ENCODE measurements at places on chromosomes 6 and 20.

GRCh38 chr6:14881398-14881797, 364.5 kb upstream of the JARID2 start:
- DNase-seq, result no peak
- peaks cover 4% of the 10 kb centered on the region for H3K27me3 ChIP-seq
- H3K4me3 ChIP-seq, result no peak overlapping the region
- H3K27ac ChIP-seq, result peak overlapping the region; percentile 93

DNA sequence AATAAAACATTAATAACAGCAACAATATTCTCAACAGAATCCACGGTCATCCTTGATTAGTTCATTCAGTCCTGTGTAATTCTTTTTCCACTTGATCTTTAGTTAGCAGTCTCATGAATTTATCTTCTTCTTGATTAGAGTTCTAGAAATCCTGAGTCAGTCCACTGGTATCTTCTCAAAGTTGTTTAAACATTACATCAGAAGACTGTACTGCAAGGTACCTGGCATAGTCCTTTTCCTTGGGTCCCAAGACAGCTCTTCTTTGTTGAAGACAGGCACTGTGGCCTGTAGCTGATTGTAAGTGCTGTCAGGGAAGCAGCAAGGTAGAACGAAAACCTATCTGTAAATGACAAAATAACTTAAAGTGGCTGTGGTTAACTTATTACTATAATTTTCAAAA, 11.8 kb downstream of the MAP3K4 start:
- H3K36me3 ChIP-seq, result no peaks in the 10 kb centered on the region
- no peak overlapping the region for H3K4me3 ChIP-seq
- H3K27ac ChIP-seq, result no peak overlapping the region
- peaks cover 1% of the 10 kb centered on the region for H3K27me3 ChIP-seq
- no peak for DNase-seq

- no peaks in the 10 kb centered on the region for H3K36me3 ChIP-seq
- no peak for DNase-seq
- H3K27ac ChIP-seq, result no peak overlapping the region
- no peaks in the 10 kb centered on the region for H3K4me1 ChIP-seq
- no peak overlapping the region for H3K4me3 ChIP-seq
Measured at GRCh38 chr6:134757911-134758361, 192.0 kb downstream of the ALDH8A1 start.

DNA sequence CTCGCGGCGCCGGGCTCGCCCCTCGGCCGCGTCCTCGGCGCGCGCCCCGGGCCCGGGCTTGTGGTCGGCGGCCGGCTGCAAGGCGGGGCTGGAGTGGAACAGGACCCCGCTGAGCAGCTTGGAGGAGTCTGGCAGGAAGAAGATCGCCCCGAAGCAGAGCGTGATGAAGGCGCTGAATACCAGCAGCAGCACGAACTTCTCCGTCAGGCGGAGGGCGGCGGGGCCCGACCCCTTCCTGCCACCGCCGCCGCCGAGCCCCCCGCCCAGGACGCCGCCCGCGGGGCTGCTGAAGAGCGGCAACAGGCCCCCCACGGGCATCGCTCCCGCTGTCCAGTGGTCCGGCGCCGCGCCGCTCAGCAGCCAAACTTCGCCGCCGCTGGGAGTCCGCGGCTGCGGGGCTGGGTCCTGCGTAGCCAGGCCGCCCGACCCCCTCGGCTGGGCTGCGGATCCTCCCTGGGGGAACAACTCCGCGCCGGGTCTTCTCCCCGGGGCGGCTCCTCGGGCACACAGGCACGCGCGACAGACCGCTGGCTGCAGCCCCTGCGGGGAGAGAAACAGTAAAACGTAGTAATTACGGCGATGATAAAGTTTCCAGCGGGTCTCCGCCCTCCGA, 707 bp downstream of the MAN1A1 start:
- peaks cover 46% of the 10 kb centered on the region for H3K4me1 ChIP-seq
- DNase-seq, result peak; percentile 45
- peak overlapping the region; percentile 82 for H3K4me3 ChIP-seq
- H3K27ac ChIP-seq, result no peak overlapping the region
- peaks cover 9% of the 10 kb centered on the region for H3K36me3 ChIP-seq

- H3K4me1 ChIP-seq, result peaks cover 15% of the 10 kb centered on the region
- peak; percentile 5 for DNase-seq
- peak overlapping the region; percentile 77 for H3K27ac ChIP-seq
- no peaks in the 10 kb centered on the region for H3K36me3 ChIP-seq
- H3K4me3 ChIP-seq, result no peak overlapping the region
- H3K27me3 ChIP-seq, result peaks cover 1% of the 10 kb centered on the region
Measured at GRCh38 chr20:8144282-8145245, 12.5 kb downstream of the PLCB1 start.

DNA sequence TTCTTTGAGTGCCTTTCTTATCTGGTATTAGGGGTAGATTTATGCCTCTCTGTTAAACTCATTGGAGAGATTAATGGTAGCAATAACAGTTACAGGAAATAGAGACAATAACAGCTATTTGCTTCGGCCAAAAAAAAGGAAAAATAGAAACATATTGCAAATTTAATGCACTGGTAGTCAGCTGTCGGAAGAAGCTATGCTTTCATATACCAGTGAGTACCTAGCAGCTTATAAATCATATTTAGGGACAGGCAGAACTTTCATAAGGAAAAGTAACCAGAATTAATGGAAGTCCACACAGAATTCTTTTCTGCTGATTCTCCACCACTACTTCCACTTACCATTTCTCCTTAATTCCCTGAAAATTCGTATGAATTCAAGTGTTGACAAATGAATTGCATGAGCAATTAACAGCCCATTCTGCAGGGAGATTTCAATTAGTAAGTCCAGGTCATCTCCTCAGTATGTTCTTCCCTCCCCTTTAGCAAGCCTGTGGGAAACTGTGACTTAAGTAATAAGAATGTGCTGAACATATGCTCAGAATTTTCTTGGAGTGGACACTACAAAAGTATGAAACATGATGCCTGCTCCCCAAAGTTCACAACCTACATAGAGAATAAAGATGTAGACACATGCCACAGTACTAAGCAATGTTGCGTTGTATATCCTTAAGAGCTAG, 196.7 kb upstream of the KCNQ5 start:
- DNase-seq, result no peak
- H3K27me3 ChIP-seq, result peaks cover 2% of the 10 kb centered on the region
- H3K36me3 ChIP-seq, result no peaks in the 10 kb centered on the region

- H3K27ac ChIP-seq, result no peak overlapping the region
- H3K4me3 ChIP-seq, result no peak overlapping the region
- peaks cover 6% of the 10 kb centered on the region for H3K4me1 ChIP-seq
- H3K36me3 ChIP-seq, result no peaks in the 10 kb centered on the region
- no peak for DNase-seq
Measured at GRCh38 chr6:15690510-15690909, 27.7 kb upstream of the DTNBP1 start.

GRCh38 chr6:21780679-21781078, 187.1 kb downstream of the SOX4 start:
- H3K4me1 ChIP-seq, result peaks cover 3% of the 10 kb centered on the region
- peaks cover 24% of the 10 kb centered on the region for H3K36me3 ChIP-seq
- DNase-seq, result no peak
- H3K27ac ChIP-seq, result peak overlapping the region; percentile 5

DNA sequence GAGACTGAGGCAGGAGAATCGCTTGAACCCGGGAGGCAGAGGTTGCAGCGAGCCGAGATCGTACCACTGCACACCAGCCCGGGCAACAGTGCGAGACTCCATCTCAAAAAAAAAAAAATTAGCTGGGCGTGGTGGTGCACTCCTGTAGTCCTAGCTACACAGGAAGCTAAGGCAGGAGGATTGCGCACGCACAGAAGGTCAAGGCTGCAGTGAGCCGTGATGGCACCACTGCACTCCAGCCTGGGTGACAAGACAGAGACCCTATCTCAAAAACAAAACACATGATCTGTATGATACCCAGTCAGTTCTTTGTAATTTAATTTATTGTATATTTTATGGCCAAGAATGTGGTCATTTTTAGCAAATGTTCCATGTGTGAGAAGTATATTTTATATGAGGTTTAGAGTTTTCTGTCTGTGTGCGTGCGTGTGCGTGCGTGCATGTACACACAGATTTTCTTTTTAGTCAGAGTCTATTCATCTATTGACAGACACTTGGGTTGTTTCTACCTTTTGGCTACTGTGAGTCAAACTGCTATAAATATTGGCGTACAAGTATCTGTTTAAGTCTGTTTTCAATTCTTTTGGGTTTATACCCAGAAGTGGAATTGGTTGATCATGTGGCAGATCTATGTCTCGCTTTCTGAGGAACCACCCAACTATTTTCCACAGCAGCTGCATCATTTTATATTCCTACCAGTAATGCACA, 22.2 kb upstream of the MYL9 start:
- no peak overlapping the region for H3K4me3 ChIP-seq
- peaks cover 30% of the 10 kb centered on the region for H3K36me3 ChIP-seq
- H3K4me1 ChIP-seq, result no peaks in the 10 kb centered on the region
- DNase-seq, result no peak
- no peak overlapping the region for H3K27ac ChIP-seq

DNA sequence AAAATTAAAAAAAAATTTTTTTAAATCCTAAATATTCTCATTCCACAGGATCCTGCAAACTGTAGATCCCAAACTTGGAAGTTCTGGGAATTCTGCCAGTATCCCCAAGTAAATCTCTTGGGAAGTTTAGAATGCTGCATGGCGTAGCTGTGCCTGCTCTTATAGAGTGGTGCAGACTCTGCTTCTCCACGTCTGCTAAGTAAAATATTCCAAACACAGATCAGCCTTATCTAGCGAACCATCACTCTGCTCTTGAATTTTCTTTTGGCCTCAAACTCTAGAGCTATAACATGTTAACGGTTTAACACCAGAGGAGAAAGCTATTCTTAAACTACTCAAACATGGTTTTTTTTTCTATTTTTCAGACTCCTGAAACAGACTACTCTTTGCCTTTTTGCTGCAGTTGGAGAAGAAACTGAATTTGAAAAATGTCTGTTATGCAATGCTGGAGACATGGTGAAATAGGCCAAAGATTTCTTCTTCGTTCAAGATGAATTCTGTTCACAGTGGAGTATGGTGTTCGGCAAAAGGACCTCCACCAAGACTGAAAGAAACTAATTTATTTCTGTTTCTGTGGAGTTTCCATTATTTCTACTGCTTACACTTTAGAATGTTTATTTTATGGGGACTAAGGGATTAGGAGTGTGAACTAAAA, 138.5 kb upstream of the AKAP12 start:
- no peak overlapping the region for H3K4me3 ChIP-seq
- no peaks in the 10 kb centered on the region for H3K27me3 ChIP-seq
- no peak overlapping the region for H3K27ac ChIP-seq

DNA sequence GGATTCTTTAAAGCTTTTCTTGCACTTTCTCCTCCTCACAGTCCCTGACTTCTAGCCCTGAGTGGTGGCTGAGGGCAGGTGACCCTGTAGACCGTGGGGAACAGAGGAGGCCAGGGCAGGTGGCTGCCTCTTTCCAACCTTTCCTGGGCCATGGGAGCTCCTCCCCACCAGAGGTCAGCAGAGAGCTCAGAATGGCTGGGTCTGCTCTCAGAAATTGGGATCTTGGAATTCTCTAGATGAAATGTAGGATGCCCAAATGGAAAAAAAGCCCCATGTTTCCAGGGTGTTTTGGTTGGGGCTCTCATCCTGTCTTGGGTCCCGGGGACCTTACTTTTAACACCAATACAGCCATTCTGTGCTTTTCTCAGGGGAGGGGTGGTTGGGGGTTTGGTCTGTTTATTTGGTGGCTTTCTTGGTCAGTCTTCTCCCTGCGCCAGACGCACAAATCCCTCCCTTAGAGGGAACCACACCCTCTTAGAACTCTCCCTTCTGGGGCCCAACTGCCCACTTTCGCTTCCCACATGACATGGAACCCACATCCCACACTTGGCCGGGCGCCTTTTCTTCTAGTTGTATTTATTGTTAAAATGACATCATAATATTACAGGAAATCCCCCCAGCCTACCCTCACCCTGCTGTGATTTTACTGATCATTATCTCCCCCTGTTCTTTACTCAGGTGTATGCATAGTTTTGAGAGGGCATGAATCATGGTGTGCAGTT, 17.9 kb downstream of the GNAS start:
- H3K27ac ChIP-seq, result no peak overlapping the region
- H3K4me3 ChIP-seq, result no peak overlapping the region
- H3K4me1 ChIP-seq, result peaks cover 29% of the 10 kb centered on the region
- peak; percentile 87 for DNase-seq
- H3K36me3 ChIP-seq, result no peaks in the 10 kb centered on the region
- H3K27me3 ChIP-seq, result peaks cover 3% of the 10 kb centered on the region

DNA sequence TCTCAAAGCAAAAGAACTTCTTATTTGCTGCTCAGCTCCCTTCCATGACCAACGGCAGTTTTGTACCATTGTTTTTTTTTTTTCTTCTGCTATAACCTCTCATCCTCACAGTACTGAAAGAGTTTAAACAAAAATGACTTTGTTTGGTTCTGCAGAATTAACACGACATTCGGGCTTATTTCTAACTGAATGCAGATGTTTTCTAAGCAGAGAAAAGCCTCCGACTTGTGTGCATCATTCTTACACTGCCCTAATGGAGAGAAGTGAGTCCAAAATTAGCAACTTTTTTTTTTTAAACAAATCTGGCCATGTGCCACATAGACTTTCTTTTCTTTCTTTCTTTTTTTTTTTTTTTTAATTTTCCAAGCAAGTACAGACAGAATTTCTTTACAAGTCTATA, 382.7 kb downstream of the HDGFL1 start:
- no peak overlapping the region for H3K27ac ChIP-seq
- no peaks in the 10 kb centered on the region for H3K27me3 ChIP-seq
- no peak overlapping the region for H3K4me3 ChIP-seq
- no peak for DNase-seq

DNA sequence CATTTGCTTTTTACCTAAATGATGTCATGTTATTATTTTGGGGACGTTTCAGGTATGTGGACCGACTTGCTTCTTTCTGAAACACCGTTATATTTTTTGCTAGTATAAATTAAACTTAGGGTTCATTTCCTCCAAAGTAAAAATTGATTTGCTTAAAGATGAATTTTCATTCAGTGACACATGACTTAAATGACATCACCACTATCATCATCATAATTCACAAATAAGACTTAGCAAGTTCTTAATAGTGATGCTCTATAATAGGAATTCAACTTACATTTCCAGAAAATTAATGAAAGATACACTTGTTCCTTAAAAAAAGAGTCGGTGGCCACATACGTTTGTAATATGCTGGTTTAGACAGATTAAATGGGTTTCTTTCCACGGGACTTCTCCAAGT, 9.3 kb downstream of the IRF4 start:
- no peak for DNase-seq
- H3K27me3 ChIP-seq, result peaks cover 2% of the 10 kb centered on the region
- H3K4me3 ChIP-seq, result no peak overlapping the region
- H3K27ac ChIP-seq, result no peak overlapping the region
- peaks cover under 1% of the 10 kb centered on the region for H3K36me3 ChIP-seq

GRCh38 chr6:158321960-158322359, 9.7 kb downstream of the TULP4 start:
- H3K4me1 ChIP-seq, result peaks cover 7% of the 10 kb centered on the region
- H3K27me3 ChIP-seq, result no peaks in the 10 kb centered on the region
- DNase-seq, result no peak
- no peak overlapping the region for H3K4me3 ChIP-seq
- no peak overlapping the region for H3K27ac ChIP-seq

GRCh38 chr6:122033564-122034181, 365.8 kb upstream of the HSF2 start:
- no peaks in the 10 kb centered on the region for H3K36me3 ChIP-seq
- H3K27ac ChIP-seq, result no peak overlapping the region
- H3K4me1 ChIP-seq, result no peaks in the 10 kb centered on the region
- no peaks in the 10 kb centered on the region for H3K27me3 ChIP-seq

- peaks cover 11% of the 10 kb centered on the region for H3K27me3 ChIP-seq
- H3K4me3 ChIP-seq, result peak overlapping the region; percentile 80
- no peaks in the 10 kb centered on the region for H3K36me3 ChIP-seq
Measured at GRCh38 chr20:1802385-1803060, 92.7 kb upstream of the SIRPA start.
